ENCODE measurements at places on chromosomes 13 and 19.

DNA sequence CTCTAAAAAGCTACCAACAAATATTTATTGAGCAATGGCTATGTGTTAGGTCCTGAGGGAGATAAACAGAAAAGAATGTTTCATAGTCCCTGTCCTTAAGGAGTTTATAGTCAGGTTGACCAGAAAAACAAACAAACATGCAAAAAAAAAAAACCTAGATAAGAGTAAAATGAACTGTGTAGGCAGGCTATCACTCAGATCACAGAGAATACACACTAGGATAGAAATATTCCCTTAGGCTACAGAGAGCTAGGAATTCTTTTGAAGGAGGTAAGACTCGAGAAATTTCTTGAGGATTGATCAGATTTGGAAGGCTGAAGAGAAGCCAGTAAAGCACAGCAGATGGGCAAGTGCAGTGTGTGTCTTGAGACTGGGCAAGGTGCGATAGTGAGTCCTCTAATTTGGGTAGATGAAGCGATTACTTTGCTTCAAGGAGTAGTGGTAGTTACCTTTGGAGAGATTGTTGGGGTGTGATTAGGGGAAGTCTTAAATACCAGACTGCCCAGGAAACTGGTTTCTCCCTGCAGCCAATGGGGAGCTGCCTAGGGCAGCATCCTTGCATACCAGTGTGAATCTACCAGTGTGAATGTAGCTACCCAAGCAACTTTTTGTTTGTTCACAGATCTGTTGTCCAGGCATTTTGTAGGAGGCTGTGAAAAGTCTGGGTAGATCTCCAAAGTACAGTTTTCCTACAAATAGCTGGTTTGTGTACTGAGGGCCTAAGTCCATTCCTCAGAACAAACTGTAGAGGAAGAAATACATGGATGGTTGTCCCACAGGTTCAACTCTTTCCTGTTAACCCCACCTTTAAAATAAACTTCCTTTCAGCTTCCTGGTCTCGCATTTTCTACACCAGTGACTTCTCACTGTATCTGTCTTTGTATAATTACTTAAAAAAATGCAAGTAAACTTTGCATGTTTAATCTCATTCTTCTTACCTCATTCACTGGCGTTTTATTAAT, 314.1 kb downstream of the KLF5 start:
- no peak for DNase-seq

DNA sequence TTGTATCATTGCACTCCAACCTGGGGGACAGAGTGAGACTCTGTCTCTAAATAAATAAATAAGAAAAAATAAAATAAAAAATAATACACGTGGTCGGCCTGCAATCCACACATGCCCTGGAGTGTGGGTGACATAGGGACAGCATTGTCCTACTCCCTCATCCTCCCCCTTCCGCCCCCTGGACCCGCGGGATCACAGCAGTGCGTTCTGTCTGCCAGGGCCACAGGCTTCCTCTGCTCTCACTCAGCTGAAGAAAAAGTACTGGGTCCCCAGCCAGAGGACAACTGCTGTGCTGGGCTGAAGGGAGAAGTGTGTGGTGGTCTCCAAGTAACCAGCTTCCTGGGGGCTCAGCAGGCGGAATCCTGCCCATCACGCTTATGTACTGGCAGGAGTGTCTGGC, 6.3 kb downstream of the BCAT2 start:
- no peak for DNase-seq

- no peak for DNase-seq
Measured at GRCh38 chr13:51134763-51135365, 23.8 kb upstream of the C13orf42 start.

- DNase-seq, result no peak
Measured at GRCh38 chr13:64723724-64724123, 2506.4 kb downstream of the PCDH9 start.

GRCh38 chr13:75860935-75861334, 224.8 kb downstream of the LMO7 start:
- DNase-seq, result no peak

DNA sequence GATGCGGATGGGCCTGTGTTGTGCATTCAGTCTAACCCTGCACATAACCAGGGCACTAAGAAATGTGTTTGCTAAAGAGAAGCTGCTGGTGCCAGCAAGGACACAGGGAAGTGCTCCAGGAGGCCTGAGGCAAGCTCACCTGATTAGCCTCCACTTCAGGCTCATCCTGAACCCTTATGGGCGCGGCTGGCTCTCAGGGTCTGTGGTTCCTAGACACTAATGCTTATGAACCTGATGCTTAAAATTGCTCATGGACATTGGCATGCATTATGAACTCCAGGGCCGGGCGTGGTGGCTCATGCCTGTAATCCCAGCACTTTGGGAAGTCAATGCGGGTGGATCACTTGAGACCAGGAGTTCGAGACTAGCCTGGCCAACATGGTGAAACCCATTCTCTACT, 34.3 kb downstream of the SERP2 start:
- DNase-seq, result no peak

- DNase-seq, result no peak
Measured at GRCh38 chr19:54211235-54211634, 10.6 kb downstream of the RPS9 start.

DNA sequence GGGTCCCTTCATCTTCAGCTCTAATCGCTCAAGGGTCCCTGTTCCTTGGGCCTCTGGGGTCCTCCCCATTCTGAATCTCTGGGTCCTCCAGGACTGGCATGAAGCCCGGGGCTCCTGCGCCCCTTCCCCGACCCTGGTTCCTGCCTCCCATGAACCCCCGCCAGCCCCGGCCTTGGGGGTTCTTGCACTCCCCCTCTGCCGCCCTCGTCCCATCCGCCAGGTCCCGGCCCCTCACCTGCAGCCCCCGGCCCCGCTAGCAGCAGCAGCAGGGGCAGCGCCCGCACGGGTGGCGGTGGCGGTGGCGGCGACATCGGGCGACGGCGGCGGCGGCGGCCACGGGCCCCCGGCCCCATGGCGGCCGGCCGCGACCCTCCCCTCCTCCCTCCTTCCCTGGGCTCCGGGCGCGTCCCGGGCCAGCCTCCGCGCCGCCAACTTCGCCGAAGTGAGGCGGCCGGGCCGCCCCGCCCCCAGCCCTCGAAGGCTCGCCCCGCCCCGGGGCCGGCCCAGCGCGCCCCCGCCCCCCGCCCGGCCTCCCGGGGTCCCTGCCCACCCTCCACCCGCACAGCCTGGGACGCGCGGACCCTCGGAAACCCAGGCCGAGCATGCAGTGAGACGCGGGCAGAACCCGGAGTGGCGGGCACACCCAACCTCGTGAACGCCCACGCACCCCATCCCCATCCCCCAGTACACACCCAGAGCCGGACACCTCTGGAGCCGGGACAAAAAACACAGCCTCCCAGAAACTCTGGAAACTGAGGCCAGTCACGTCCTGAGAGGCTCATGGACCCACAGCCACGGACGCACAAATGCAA, at the start of gene NOTCH3:
TSS of gene NOTCH3 (minus strand) at position 443 of the 812 bp plus-strand sequence. CDS start at position 353, 90 bp downstream.
- DNase-seq, result no peak

- no peak for DNase-seq
Measured at GRCh38 chr19:30313353-30313750, 58.8 kb upstream of the ZNF536 start.

- peak; percentile 71 for DNase-seq
Measured at GRCh38 chr13:26518451-26518959, 39.0 kb upstream of the WASF3 start.

DNA sequence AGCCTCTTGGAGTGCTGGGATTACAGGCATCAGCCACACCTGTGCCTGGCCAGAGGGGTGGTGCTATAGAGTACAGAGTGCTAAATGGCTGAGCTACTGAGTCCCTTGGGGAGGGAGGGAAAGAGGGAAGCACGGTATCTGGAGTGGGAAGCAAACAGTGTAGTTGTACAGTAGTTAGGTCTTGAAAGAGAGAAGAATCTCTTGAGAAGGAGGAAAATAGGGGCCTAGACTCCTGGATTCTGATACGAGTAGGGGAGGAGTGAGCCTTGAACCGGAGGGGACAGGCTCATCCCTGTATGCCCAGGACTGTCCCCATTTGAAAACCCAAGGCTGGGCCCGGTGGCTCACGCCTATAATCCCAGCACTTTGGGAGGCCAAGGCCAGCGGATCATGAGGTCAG, 5.1 kb downstream of the MYADM start:
- no peak for DNase-seq

DNA sequence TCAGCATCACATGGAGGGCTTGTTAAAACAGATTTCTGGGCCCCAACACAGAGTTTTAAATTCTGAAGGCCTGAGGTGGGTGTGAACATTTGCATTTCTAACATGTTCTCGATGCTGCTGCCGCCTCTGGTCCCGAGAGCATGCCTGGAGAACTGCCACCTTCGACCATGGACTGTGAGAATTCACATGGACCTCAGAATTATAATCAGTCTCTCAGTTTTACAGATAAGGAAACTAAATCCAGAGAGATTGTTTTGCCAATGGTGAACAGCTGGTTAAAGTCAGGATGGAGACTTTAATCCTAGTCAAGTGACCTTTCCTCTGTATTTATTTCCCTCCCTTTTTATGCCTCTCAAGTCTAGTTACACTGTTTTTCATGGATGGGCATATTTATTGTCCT, 14.7 kb downstream of the ALOX5AP start:
- DNase-seq, result no peak

All from WERI-Rb-1 (cell line).